Sciatic nerve (tissue), 2 donors: ENCODE measurements at places on chromosomes 7 and 10. TPM values are rescaled to one million over a fixed set of nuclear protein-coding genes. Genes with fewer than 3 reads are reported as not detected.

Gene OSBPL3
- total RNA-seq, result 11.0 TPM

Gene SFRP4
- 261 TPM for total RNA-seq

Gene NUTM2B
- total RNA-seq, result 1.4 TPM

Gene SLC26A5
- 0.71 TPM for total RNA-seq

Gene INPP5A
- 54.3 TPM for total RNA-seq

Gene FRMD4A
- 98.0 TPM for total RNA-seq

Gene CTBP2
- 46.9 TPM for total RNA-seq

Gene AMPH
- 5.9 TPM for total RNA-seq

DNA sequence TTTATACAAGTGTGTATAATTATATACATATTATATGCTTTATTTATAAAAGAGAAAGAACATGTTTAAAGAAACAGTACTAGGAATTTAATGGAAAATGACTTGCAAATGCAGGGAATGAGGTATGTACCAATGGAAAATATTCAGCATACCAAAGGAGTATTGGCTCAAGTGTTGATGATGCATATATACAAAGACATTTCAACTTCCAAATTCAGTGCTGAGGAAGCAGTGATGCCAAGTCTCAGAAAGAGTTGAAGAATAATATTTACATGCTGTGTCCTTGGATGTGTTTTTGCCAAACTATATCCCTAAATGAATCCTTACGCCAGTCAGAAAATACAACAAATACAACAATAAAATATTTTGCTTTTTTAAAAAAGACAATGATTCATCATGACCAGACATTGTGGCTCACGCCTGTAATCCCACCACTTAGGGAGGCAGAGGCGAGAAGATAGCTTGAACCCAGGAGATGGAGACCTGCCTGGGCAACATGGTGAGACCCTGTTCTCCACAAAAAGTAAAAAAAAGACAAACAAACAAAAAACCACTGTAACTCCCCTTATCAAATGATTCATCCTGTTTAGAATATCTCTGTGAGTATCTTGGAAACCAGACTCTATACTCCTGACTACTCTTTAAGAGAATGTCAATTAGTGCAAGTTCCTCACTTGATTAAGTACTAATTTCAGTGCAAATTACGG, 157.2 kb downstream of the CHRM2 start:
- no peak for DNase-seq

GRCh38 chr7:44637788-44638594, 31.6 kb downstream of the OGDH start:
- no peak for DNase-seq

GRCh38 chr7:29077854-29078253, 68.5 kb downstream of the CPVL start:
- no peak for DNase-seq

DNA sequence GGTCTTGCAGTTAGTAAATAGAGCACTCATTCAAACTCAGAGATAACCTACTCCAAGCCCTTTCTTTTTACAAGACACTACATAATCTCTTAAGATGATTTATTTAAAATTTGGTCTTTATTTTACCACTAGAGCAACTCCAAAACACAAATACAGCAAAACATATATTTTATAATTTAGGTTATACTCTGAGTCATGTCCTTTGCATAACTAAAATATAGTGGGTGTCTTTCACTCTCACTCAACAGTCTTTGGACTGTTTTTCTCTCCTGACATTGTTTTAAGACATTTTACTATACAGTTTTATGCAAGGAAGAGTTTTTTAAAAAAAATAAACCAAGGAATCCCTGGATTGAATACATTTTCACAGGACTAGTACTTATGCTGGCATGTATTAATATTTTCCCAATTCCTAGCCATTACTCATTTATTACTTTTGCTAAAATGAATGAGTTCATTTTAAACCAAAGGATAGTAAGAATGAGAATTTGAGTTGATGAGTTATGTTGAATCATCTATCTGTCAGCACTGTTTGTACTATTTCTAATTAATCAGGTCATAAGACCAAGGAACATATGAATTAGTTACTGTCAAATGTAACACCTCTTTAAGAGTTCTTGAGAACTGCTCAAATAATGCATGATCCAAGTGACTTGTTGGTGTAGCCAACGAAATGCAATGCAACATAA, 303.1 kb upstream of the FZD1 start:
- no peak for DNase-seq

- DNase-seq, result no peak
These were observed 12.6 kb upstream of the CNOT4 start for GRCh38 chr7:135522509-135522908.

- no peak for DNase-seq
These were observed 191.2 kb downstream of the DYNC1I1 start for GRCh38 chr7:95963446-95963990.

GRCh38 chr7:95820778-95821177, 48.4 kb downstream of the DYNC1I1 start:
- no peak for DNase-seq

DNA sequence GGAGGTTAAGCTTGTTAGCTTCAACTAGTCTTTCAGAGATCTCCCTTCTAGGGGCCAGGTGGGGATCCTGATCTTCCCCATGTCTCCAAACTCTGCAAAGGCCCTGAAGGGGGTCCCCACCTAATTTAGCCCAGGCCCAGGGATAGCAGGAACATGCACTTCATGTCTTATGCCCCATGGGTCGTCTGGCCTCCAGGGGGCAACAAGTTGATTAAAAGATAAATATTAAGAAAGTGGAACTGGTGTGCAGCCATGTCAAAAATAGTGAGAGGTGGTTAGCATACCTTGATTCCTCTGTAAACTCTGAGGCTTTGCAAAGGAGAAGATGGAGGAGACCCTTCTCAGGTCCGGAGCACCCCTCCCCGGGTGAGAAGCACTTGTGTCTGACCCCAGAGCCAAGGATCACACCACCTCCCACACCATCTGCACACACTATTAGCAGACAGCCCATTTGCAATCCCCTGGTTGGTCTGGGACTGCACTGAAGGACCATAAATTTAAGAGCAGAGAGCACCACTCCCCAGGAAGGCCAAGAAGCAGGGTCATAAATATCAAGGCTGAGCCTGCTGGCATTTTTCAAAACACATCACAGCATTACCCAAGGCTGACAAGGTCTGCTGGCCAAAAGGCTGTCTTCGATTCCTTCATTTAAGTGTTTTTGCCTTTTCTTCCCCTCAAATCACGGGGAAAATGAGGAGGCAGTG, 44.2 kb upstream of the LRRC18 start:
- no peak for DNase-seq

GRCh38 chr7:33667196-33667595, 238.1 kb upstream of the BMPER start:
- no peak for DNase-seq

- no peak for DNase-seq
These were observed 3.6 kb downstream of the INMT start for GRCh38 chr7:30755384-30756154.

DNA sequence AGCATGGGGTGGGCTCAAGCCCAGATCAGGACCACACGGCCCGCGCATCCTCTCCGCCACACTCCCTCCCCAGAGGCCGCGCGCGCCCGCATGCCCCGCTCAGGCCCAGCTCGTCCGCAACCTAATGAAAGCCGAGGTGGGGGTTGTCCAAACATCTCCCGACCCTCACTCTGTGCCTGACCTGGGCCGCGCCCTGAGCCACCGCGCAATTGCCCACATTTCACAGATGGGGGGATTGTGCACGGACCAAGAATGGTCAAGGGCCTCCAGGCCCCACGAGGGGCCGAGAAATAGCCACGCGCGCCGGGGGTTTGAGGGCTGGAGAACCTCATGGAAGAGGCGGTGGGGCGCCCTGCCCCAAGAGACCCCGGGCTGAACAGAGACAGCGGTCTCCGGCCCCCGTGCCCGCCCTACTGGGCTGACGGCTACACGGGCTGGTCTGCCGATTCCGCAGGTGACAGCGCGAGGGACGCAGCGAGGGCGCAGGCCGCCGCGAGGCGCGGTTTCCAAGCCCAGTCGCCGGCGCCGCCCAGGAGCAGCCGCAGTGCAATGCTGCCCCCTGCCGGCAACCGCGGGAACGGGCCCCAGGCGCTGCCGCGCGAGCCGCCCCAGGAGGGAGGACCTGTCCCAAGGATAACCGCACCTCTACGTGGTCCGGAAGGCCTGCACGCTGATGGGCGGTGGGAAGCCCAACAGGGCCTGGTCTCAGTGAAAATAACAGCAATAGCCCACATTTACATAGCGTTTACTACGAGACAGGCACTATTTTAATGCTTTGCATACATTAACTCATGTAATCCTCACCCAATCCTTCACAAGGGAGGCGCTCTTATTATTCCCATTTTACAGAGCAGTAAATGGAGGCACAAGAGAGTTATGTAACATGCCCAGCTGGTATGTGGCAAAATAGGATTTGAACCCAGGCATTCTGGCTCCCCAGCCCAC, 10.5 kb upstream of the GRID1 start:
- DNase-seq, result peak; percentile 86

DNA sequence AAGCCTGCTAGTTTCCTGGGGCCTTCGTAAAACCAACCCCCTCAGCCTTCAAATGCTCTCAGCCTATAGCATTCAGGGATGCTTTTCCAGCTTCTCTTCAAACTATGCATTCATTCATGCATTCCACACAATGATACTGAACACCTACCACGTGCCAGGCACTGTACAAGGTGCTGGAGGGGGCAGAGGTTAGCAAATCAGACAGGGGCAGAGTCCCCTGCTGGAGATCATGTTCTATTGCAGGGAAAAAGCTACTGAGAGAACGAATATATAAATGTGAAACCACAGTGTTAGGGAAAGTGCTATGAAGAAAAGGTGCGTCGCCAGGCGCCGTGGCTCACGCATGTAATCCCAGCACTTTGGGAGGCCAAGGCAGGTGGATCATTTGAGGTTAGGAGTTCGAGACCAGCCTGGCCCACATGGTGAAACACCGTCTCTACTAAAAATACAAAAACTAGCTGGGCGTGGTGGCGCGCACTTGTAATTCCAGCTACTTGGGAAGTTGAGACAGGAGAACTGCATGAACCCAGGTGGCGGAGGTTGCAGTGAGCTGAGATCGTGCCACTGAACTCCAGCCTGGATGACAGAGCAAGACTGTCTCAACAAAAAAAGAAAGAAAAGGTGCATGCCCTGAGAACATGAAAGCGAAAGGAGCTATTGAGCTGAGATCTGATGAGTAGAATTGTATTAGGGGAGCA, 64.6 kb upstream of the CALN1 start:
- DNase-seq, result no peak

DNA sequence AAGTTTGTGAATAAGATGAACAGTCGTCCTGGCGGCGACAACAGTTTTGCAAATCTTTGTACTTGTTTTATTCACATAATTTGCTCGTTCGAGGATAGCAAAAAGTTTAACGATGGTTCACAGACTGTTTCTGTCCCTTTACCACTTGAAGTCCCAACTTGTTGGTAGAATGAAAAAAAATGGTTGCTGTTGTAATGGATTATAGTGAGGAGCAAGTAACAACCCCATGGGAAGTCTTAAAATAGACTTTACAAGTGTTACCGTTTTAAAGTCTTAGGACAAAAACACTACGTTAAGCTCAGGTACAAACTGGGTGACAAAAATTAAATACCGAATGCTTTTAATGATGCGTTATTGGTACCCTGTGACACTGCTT, 589 bp downstream of the LSM8 start:
- no peak for DNase-seq

- DNase-seq, result no peak
These were observed 216.5 kb downstream of the VTI1A start for GRCh38 chr10:112663234-112664125.

GRCh38 chr10:29862923-29863614, 196.3 kb downstream of the JCAD start:
- DNase-seq, result no peak

- no peak for DNase-seq
These were observed 48.5 kb upstream of the SLF2 start for GRCh38 chr10:100864036-100864885.

DNA sequence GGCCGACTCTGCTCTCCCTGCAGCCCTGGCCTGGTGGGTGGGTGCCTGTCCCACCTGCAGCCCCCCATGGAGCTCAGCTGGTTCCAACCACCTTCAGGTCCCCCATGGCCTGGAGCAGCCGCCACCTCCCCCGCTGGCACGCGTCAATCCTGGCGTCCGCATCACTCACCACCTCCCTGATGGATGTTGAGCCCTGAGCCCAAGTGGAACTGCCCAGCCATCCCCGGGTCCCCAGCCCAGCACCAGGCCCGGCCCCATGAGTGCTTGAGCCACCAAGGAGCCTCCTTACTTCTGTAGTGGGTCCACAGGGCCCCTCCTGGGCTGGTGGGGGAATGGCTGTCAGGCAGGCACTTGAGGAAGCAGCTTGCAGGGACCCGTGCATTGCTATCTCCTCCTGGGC, 14.6 kb downstream of the AGAP3 start:
- no peak for DNase-seq
